ENCODE measurements at places on chromosomes 3 and 15. TPM values are rescaled to one million over a fixed set of nuclear protein-coding genes. Genes with fewer than 3 reads are reported as not detected.

Gene DAZL
- not detected for total RNA-seq

Gene HYAL1
- total RNA-seq, result 5.6 TPM

Gene SLC27A2
- total RNA-seq, result 5.5 TPM

Gene PGBD4
- total RNA-seq, result 0.44 TPM

Gene FBXO40
- not detected for total RNA-seq

DNA sequence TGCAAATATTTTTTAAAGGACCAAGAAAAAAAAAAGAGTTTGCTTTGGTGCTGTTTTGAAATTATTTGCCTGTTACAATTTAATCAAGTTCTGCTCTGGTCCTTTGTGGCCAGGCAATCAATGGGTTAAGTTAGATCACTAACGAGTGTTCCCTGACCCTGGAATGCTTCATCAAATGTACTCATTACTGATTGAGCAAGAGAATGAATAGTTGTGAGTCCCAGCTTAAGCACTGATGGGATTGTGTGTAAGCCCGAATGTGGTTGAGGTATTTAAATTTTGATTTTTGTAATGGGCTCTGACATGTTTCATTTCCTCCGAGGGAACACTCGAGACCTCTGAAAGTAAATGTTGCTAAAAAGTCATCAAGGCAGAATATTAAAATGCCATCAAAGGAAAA, 699.1 kb downstream of the MCTP2 start:
- DNase-seq, result no peak
- H3K27ac ChIP-seq, result no peak overlapping the region
- H3K4me3 ChIP-seq, result no peak overlapping the region
- no peaks in the 10 kb centered on the region for H3K4me1 ChIP-seq
- H3K27me3 ChIP-seq, result no peaks in the 10 kb centered on the region

GRCh38 chr3:37753428-37753827, 108.3 kb upstream of the CTDSPL start:
- H3K4me1 ChIP-seq, result no peaks in the 10 kb centered on the region
- H3K4me3 ChIP-seq, result no peak overlapping the region
- DNase-seq, result no peak
- H3K36me3 ChIP-seq, result no peaks in the 10 kb centered on the region
- H3K27ac ChIP-seq, result no peak overlapping the region

GRCh38 chr3:20064796-20065564, 24.7 kb downstream of the KAT2B start:
- no peaks in the 10 kb centered on the region for H3K4me1 ChIP-seq
- no peak overlapping the region for H3K4me3 ChIP-seq
- no peak overlapping the region for H3K27ac ChIP-seq

DNA sequence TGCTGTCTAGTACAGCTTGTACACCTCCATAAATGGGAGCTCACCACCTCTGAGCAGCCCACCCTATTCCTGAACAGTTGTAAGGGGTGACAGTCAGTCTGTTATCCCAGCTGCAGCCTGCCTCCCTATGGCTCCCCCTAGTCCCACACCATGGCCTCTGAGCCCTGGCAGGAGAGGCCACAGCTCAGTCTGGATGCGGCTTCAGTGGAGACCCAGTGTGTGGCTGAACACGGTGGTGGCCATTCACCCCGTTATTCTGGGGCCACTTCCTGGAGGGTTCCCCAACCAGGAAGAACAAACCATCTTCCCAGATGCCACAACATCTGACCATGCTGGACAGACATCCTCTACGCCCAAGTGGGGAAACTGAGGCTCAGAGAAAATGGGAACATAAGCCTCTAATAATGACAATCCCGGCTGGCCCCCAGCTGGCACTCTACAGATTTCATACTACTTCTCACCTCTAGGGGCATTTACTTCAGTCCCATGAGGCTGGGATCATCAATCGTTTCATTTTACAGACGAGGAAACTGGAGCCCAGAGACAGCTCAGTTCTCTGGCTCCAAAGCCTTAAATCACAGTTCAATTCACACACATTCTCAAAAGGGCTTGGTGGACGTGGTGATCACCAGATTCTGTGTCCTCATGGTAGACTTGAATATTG, 9.2 kb upstream of the GRIP2 start:
- no peaks in the 10 kb centered on the region for H3K27me3 ChIP-seq
- DNase-seq, result no peak
- H3K4me3 ChIP-seq, result no peak overlapping the region
- no peak overlapping the region for H3K27ac ChIP-seq
- H3K36me3 ChIP-seq, result no peaks in the 10 kb centered on the region
- H3K4me1 ChIP-seq, result no peaks in the 10 kb centered on the region

- H3K27me3 ChIP-seq, result peaks cover 8% of the 10 kb centered on the region
- H3K4me3 ChIP-seq, result no peak overlapping the region
- H3K4me1 ChIP-seq, result no peaks in the 10 kb centered on the region
- no peak for DNase-seq
- no peaks in the 10 kb centered on the region for H3K36me3 ChIP-seq
- no peak overlapping the region for H3K27ac ChIP-seq
Observed at GRCh38 chr15:36878684-36879262, 221.6 kb downstream of the MEIS2 start.

GRCh38 chr3:56680054-56680580, 2.9 kb downstream of the TASOR start:
- no peak overlapping the region for H3K27ac ChIP-seq
- H3K4me1 ChIP-seq, result peaks cover 11% of the 10 kb centered on the region
- DNase-seq, result no peak
- no peaks in the 10 kb centered on the region for H3K27me3 ChIP-seq
- H3K36me3 ChIP-seq, result no peaks in the 10 kb centered on the region
- no peak overlapping the region for H3K4me3 ChIP-seq

DNA sequence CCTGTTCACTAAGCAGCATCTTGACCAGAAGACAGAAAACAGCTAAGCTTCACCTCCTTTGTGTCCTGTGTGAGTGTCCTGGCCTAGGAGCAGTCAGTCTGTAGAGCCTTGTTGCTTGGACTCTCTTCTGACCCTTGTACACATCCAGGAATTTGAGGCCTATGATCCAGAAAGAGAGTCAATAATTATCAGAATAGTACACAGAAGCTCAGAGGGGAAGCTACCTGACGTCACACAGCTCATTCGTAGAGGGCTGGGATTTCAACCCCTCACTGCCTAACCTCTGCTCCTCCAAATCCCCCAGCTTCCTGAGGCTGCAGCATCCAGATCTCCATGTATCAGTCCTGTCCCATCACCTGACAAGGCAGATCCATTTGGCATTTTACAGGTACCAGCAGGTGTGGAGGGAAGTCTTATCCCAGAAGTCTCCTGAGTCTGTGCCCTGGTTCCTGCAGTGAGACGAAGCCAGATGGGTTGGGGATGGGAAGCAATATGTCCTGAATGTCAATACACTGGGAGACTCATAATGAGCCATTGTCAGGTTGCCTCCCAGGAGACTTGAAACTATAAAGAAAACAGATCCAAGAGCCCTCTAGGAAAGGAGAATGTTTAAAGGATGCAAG, 203.1 kb downstream of the MINAR1 start:
- H3K27ac ChIP-seq, result no peak overlapping the region
- no peak for DNase-seq
- no peak overlapping the region for H3K4me3 ChIP-seq
- no peaks in the 10 kb centered on the region for H3K36me3 ChIP-seq

DNA sequence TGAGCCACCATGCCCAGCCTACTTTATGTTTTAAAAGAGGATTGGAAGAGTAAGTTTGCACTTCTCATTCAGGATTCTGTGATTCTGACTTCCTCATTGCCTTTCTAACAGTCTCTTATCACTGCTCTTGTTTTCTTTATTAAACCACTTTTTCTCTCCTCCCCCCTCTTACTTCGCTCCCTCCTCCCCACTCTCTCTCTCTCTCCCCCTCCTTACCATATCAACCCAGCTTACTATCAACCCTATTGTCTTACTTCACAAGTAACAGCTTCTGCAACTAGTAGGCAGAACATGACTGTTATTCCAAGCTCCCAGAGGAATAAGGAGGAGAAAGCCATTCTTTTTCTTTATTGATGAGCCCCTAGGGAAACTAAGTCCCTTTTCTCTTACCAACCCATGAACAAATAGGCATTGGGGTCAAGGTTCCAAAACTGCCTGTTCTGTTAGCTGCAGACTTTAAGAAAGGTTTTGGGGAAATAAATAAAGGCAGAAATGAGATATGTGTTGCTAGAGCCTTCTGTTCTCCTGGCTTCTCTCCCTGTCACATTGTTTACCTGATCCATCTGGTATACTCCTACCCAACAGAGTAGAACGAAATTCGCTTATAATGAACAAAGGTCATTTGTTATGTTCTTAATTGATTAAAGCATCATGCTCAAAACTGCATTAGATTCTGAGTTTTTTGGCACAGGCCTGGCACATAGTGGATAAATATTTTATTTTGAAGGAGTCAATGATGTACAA, 56.4 kb upstream of the RASGRP1 start:
- H3K27ac ChIP-seq, result peak overlapping the region; percentile 4
- no peaks in the 10 kb centered on the region for H3K27me3 ChIP-seq
- no peaks in the 10 kb centered on the region for H3K36me3 ChIP-seq
- no peak overlapping the region for H3K4me3 ChIP-seq
- no peaks in the 10 kb centered on the region for H3K4me1 ChIP-seq

Measured in pancreas (tissue), 10 donors.